Kidney epithelial cell (primary cell): ENCODE measurements at places on chromosomes 5 and 9. TPM values are rescaled to one million over a fixed set of nuclear protein-coding genes. Genes with fewer than 3 reads are reported as not detected.

ITGA1 gene
- total RNA-seq, result 10.0 and 20.0 TPM in 2 replicates

FOXD1 gene
- total RNA-seq, result 14.7 and 22.0 TPM in 2 replicates

PFN3 gene
- not detected in 2 replicates for total RNA-seq

LCN2 gene
- 233 and 283 TPM in 2 replicates for total RNA-seq

EGFLAM gene
- 2.0 and 3.5 TPM in 2 replicates for total RNA-seq

MEF2C gene
- 1.9 and 4.8 TPM in 2 replicates for total RNA-seq

NMRK1 gene
- total RNA-seq, result 10.3 and 14.1 TPM in 2 replicates

- no peak for DNase-seq
Observed at GRCh38 chr5:124025306-124025845, 513.4 kb downstream of the CSNK1G3 start.

- no peak for DNase-seq
Observed at GRCh38 chr9:121658166-121658565, 6.7 kb downstream of the DAB2IP start.

- peak; percentile 7 for DNase-seq
Observed at GRCh38 chr5:98631311-98632054, 142.0 kb upstream of the RGMB start.

GRCh38 chr5:97115932-97116331, 26.5 kb downstream of the LIX1 start:
- DNase-seq, result no peak

DNA sequence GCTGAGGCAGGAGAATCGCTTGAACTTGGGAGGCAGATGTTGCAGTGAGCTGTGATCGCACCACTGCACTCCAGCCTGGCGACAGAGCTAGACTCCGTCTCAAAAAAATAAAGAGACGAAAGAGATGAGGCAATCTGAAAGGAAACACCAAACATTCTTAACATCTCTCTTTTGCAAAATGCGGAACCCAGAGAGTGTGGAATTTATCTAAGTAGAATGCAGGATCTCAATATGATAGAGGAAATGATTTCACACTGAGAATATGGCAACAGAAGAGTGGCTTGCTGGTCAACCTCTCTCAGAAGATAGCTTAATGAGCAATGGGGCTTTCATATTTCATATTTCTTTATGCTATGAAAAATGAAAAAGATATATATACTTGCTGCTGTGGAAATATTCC, 33.4 kb upstream of the PCA3 start:
- DNase-seq, result no peak

DNA sequence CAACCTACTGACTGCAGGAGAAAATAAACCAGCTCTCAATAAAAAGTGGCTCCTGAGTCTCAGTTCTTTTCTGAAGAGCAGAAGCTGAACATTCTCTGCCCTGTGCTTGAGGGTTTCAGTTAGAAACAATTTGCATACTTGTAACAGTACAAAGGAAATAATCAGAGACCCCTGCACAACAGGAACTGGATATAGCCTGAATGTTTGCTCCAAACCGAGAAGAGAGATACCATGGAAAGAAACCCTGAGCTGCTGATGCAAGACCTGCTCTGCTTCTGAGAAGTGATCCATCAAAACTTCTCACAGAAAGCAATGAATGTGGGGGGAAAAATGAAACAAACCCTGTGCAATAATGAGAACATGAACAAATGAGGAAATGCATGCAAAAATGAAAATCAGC, 592.9 kb downstream of the SEMA5A start:
- DNase-seq, result no peak

DNA sequence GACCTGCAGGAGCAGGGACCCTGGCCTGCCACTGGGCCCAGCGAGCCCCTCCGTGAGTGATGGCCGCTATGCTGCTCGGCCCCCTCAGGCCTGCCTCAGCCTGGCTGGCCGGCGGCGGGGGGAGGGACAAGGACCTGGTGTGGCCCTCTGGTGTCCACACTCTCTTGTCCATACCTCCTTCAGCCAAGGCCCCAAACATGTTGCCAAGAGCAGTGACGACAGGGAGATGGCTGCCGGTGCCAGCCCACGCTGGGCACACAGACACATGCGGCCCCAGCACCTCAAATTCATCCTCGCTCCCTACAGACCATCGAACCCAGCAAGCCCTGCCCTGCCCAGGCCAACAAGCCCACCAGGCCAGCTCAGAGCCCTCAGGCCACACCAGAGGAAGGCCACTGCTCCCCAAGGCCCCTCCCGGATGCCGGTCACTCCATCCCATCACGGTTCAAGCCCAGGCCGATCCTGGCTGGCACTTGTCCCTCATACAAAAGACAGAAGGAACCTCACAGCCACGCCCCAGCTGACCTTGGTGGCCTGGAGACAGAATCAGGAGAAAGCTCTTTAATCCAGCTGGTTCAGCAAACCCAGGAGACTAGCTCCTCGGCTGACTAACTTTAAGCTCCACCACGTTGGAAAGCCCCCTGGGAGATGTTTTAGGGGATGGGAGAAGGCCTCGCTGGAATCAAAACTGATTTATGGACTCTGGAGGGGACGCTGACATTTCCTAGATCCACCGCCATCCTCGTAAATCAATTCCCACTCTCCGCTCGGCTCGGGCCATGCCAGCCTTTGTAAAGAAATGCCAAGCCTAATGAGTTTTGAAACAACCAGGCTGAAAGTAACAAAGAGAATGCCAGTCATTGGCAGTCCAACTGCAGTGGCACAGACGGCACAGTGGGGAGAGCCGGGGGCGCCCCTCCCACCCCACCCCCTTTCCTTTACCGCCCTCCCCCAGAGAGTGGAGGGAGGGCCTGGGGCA, 84.9 kb downstream of the VAV2 start:
- DNase-seq, result no peak

GRCh38 chr9:81906671-81907070, 21.6 kb upstream of the SPATA31D4 start:
- no peak for DNase-seq

DNA sequence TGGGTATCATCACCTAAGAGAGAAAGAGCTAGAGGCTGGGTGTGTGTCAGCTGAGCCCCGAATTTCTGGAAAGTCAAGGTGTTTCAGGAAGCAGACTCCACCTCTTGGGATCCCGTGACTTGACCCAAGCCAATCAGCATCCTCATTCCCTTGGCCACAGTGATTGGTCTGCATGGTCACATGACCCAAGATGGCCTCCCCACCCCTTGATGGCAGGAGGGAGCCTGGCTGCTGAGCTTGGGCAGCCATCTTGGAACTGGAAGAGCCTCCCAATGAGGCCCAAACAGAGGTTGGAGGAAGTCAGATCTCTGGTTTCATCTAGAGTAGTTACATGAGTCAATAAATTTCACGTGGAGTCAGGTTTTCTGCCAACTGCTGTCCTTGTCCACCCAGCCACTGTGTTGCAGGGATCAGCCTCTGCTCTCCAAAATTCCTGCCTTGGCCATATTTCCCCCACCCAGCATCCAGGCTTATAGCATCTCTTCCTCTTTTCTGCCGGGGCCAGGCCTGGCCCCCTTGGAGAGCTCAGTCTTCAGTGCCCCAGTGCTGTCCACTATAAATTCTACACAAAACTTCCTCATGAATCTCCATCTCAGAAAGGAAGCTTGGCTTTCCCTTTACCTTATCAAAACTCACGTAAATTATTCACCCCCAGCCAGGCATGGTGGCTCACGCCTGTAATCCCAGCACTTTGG, 17.2 kb upstream of the SUSD3 start:
- DNase-seq, result no peak

DNA sequence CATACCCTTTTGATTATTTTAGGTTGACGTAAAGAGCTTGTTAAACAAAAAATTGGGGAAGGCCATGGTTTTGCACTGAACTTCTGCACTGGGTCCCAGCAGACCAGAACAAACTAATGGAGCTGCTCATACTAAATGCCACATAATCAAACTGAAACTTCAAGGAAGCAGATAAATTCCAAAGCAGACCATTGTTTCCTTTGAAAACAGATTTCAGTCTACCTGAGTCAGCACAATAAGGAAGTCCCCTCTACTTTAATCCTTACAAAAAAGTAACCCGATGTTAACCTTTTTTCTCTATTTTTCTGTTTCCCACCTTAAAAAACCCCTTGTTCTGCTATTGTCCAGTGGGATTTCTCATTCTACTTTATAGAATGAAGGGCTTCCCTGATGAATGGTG, 39.2 kb downstream of the WDR36 start:
- no peak for DNase-seq

- DNase-seq, result no peak
Observed at GRCh38 chr9:88996921-88997235, 5.6 kb downstream of the S1PR3 start.

GRCh38 chr9:20405616-20406015, 216.7 kb downstream of the MLLT3 start:
- DNase-seq, result no peak

- DNase-seq, result no peak
Observed at GRCh38 chr9:129208207-129209032, 30.4 kb upstream of the IER5L start.

- no peak for DNase-seq
Observed at GRCh38 chr5:40276426-40277102, 403.2 kb upstream of the PTGER4 start.

GRCh38 chr5:168867241-168867640, 288.1 kb upstream of the PANK3 start:
- peak; percentile 44 for DNase-seq

DNA sequence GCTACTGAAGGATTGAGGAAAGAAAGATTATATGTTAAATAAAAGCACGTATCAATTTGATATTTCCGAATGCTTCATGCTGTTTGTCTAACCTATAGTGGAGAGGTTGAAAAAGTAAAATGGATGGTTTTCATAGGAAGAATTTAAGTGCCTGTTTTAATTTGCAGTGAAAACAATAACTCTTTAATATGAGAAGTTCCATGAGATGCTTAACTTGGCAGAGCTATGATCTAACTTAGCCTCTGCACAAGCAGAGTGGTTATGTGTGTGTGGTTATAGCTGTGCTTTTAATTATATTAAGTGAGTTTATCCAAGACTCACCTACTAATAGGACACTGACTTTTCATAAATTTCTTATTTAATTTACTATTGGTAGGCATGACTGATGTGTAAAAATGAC, 57.4 kb downstream of the AOPEP start:
- no peak for DNase-seq

- DNase-seq, result no peak
Observed at GRCh38 chr9:109098171-109098959, 21.4 kb downstream of the TMEM245 start.

DNA sequence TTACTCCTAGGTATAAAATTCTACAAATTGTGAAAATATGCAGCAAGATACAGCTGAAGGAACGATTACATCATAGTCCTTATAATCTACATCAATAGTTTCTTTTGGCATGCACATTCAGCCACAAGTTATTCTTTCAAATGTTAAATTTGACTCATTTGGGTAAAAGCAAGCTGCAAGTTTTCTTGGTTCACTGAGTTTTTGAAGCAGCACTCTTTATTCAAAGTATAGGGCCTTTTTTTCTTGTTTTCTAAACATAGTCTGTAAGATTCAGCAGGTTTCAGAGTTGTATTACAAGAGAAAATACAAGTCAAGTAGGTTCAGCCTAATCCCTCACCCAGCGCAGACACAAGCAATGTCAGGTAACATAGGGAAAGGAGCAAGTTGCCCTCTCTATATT, 981.5 kb downstream of the PTPRD start:
- DNase-seq, result no peak
